Thyroid gland (tissue), 4 donors: ENCODE measurements at places on chromosomes 4 and X.

DNA sequence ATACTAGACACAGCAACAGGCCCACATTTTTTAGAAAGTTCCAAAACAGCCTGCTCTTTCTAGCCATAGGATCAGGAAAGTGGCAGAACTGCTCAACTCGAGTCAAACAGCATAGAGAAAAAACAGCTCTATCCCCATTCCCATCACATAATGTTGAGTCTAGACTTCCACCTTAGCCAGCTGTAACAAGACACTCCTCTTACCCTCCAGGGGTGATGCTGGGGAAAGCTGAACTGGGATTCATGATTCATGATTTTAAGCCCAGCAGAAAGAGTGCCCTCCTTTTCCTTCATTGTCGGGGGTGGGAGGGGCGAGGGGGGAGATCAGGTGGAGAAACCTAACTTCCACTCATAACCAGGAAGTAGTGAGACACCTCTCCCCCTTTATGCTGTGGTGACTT lies 86.1 kb downstream of the CENPC start:
- DNase-seq: no peak

DNA sequence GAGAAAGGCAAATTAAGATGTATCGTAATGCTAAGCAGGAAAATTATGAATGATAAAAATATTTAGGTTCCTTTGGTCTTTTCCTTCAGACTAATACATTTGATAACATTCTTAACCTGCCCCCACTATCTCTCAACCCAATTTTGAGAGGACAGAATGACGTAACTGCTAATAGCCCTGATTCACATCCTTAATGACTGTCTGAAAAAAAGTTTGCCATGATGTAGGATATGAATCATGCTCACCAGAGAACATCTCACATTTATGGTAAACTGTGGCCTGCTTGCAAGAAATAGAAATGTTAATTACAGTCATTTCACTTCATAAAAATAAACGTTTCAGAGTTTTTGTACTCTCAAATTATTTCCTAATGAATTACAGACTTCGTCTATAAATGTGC lies 128.0 kb upstream of the VEGFC start:
- no peak for DNase-seq

GRCh38 chr4:84378983-84379382 lies 120.1 kb downstream of the NKX6-1 start:
- DNase-seq: no peak

DNA sequence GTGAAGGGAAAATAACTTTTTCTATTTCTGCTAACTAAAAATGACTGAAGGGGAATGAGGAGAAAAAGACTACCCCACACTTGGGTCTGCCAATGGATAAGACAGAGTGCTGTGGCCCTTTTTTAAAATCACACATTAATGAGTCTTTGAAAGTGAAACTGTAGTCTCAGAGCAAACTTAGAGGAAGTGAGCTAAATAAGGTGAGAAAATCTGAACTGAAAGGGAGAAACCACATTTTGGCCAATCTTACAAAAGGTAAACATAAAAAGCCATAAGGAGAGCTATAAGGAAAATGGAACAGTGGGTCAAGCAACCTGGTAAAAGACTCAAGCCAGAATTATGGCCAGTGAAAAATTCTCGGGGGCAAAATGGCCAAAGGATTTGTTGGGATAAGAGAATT lies 755.1 kb upstream of the IGFBP7 start:
- no peak for DNase-seq

DNA sequence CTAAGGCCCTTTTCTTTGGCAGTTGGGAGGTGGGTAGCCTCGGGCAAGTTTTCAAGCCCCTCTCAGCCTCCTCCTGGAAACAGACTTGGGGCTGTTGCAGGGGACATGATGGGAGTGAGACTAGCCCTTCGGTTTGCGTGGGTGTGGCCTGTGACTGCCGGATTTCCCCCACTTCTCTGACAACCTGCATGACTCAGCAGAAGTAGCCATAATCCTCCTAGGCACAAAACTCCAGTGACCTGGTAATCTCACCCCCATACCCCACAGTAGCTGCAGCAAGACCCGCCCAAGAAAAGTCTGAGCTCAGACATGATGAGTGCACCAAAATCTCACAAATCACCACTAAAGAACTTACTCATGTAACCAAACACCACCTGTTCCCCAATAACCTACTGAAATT lies 433.7 kb upstream of the AMOT start:
- no peak for DNase-seq

GRCh38 chr4:11720292-11720691 lies 291.6 kb upstream of the HS3ST1 start:
- no peak for DNase-seq

DNA sequence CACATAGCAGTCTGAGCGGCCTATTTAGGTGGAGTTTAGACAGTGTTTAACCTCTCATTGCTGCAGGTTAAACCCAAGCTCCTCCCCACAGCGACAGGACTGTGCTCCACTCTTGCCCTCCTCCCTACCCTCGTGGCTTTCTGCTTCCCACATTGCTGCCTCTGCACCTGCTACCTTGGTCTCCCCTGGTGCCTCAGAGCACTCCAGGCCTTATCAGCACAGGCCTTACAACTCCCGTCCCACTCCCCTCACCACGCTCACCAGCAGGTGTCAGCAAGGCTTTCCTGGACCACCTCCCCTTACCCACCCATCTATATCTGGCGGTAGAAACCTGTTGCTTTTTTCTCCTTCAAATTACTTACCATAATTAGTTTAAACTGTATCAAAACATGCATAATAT lies 18.6 kb downstream of the HELT start:
- DNase-seq: no peak

- no peak for DNase-seq
Observed at GRCh38 chr4:64784125-64784524, 374.9 kb upstream of the TECRL start.

GRCh38 chrX:87900320-87900908 lies 382.8 kb downstream of the KLHL4 start:
- DNase-seq: no peak

- peak; percentile 57 for DNase-seq
Observed at GRCh38 chr4:165208741-165209388, 1.5 kb downstream of the KLHL2 start.

GRCh38 chr4:103076747-103077347 lies at the start of gene SLC9B2:
TSS of gene SLC9B2 (minus strand) at chr4:103076761. CDS start at chr4:103067550, 9,211 bp downstream.
- DNase-seq: no peak

GRCh38 chr4:186161138-186161537 lies 30.2 kb upstream of the CYP4V2 start:
- no peak for DNase-seq

GRCh38 chrX:7552760-7553159 lies 290.2 kb upstream of the VCX start:
- no peak for DNase-seq

- no peak for DNase-seq
Observed at GRCh38 chr4:94934864-94935263, 177.1 kb downstream of the BMPR1B start.

- DNase-seq: no peak
Observed at GRCh38 chr4:83011689-83012199, 1.1 kb upstream of the LIN54 start.

DNA sequence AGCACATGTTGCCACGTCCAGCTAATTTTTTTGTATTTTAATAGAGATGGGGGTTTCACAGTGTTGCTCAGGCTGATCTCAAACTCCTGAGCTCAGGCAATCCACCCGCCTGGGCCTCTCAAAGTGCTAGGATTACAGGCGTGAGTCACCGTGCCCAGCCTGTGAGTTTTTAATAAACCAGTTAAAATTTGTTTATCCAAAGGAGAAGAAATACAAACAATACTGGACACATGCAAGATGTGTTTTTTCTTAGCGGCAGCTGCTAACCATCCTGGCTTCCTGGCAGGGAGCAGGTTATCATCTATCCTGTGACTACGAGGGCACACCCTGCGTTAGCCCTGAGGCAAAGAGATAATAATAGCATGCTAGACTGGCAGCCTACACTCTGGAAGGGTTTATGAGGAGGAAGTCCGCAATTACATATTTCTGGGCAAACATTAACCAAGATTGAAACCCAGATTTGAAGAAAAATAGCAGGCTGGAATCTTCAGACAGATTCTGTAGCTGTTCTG lies 191.4 kb downstream of the SPRY1 start:
- no peak for DNase-seq

DNA sequence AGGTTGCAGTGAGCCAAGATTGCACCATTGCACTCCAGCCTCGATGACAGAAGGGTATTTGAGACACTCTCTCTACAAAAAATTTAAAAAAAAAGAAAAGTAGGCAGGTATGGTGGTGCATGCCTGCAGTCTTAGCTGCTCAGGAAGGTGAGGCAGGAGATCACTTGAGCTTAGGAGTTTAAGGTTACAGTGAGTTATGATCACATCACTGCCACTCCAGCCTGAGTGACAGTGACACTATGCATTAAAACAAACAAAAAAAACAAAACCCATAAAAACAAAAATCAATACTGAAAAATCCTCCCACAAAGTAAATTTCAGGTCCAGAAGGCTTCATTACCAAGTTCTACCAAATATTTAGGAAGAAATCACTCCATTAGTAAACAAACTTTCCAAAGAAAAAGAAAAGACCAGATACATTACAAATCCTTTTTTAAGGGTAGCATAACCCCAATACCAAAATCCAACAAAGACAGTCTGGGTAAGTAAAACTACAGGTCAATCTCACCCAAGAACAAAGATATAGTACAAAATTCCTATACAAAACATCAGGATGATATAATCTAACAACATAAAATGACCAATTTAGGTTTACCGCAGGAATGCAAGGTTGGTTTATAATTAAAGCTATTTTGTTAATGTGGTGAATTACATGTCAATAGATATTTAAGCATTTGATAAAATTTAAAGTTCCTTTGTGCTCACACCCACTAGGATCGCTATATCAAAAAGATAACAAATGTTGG lies 11.7 kb downstream of the NELFA start:
- DNase-seq: no peak

GRCh38 chrX:112654871-112655270 lies 24.9 kb downstream of the LHFPL1 start:
- no peak for DNase-seq
